ENCODE measurements at places on chromosomes 4 and X.

DNA sequence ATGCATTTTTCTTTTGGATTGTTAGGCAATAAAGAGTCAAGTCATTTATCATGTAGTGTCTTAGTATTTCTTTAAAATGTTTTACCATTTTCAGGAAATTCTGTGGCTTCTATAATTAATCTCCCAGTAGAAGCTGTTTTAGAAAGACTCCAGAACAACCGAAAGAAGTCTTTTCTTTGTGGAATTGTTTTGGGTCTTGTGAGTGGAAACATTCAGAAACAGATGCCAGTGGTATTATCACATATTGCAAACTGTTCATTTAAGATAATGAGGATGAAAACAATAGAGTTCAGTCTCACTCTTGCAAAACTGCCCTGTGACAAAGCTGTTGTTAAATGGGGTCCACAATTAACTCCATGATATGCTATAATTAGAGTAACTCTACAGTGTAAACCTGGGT, 211.2 kb upstream of the KIT start:
- DNase-seq = no peak

DNA sequence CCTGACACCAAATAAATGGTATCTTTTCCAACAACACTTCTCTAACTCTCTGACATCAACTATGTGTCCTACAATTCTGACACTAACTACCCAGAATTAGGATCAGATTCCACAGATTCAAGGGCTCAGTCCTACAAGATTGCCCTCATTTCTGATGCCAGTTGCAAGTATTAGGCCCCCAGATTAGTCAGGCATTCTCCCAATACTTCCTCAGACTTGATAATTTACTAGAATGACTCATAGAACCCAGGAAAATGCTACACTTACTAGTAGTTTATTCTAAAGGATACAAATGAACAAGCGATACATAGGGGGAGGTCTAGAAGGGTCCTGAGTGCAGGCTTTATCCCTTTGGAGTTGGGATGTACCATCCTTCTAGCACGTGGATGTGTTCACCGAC, 8.5 kb downstream of the TIGD2 start:
- DNase-seq = no peak

- DNase-seq = no peak
These were observed 142.9 kb downstream of the PCDH7 start for GRCh38 chr4:30863021-30863420.

DNA sequence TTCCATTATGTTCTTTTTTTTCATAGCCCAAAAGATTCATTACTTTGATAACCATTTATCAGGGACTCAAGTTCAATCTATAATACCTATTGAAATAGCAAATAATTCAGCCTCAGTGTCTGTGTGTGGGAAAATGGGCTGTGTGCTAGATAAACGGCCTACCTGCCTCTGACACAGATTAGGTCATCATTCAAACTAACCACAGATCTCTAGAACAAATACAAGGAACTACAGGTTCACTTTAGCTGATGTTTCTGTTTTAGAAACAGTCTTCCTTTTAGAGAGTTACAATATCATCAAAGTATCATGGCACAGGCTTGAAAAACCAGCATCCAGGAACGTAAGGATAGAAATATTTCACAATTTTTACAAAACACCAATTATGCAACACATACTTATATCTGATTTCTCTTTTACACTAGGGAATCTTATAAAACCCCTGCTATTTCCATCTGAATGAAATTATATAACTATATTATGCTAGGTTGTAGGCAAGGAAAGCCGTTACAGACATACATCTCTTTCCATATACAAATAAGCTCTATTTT, 56.6 kb upstream of the MAB21L2 start:
- no peak for DNase-seq

DNA sequence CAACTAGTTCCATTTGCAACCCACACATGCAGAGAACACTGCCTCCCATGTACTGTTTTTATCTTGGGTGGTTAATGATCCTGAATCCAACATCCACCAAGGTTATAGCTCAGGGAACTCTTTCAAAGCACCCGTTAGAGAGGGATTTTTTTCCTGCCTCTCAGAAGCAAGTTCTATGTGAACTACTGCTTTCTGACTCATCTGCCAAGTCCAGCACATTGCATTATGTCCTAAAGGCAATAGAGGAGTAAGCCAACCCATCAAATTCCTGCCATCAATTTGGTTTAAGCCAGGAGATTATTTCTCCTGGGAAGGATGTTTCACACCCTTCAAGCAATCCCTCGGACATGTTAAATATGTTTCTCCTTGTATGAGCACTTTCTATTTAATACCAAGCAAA, 334.5 kb downstream of the GASK1B start:
- no peak for DNase-seq

- no peak for DNase-seq
These were observed 243.2 kb upstream of the NOCT start for GRCh38 chr4:138772366-138772765.

DNA sequence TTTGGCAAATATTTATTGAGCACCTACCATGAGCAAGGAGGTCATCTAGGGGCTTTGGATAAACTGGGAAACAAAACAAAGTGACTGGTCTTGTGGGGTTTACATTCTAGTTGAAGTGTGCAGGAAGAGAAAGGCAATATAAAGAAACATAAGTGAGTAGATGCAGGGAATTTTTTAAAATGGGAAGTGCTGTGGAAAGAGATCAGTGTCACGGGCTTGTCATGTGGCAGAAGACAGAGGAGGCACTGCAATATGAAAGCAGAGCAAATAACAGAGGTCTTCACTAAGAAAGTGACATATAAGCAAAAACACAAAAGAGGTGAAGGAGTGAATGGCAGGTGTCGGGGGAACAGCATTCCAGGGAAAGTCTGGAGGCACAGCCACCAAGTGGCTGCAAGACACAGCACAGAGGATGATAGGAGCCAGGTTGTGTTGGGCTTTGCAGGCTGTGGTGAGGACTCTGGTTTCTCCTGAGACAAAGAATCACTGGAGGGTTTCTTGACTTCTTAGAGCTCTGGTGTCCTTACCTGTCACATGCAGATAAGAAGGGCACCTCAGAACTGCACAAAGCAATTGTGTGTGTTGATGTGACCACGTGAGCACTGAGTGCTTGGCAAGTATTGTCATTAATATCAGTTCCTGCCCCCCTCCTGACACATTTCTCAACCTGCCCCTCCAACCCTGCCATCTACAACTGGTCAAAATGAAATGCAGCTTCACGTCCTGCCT, 143.5 kb downstream of the TSPAN5 start:
- no peak for DNase-seq

DNA sequence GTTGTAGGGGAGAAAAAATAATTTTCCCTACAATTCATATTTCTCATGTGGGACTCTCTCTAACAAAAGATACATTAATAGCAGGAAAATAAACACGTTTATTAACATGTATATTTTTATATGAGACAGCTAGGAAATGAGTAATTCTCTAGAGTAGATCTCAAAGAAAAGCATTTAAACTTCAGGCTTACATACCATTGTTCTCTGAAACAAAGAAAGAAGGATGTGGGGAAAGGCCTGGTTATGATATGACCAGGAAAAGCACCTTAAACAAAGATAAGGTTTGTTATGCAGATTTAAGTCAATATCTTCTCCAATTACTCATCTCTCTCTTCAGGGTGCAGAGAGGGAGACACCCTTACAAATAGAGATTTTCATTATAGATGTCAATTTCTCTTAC, 131.3 kb downstream of the SLC7A11 start:
- DNase-seq = no peak

- DNase-seq = peak; percentile 9
These were observed 192.2 kb downstream of the COMMD8 start for GRCh38 chr4:47271291-47271690.

- no peak for DNase-seq
These were observed 2.6 kb downstream of the DHRSX start for GRCh38 chrX:2497961-2498780.

- no peak for DNase-seq
These were observed 255.1 kb upstream of the LDB2 start for GRCh38 chr4:17153572-17153971.

DNA sequence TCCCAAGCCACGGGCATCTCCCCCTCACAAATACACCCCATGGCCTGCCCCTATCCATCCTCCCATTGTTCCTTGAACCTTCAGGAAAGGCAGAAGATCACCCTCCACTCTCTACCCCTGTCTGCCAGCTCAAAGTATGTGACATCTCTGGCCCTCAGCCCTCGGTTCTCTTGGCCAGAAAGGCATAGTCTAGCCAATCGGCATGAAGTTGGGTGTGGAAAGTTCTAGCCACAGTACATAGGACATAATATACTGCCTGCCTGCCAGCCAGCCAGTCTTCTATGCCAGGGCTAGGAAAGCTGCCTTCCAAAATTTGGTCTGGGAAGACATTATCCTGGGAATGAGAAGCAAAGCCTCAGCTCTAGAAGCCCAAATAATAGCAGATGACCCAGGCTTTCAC, 3.2 kb upstream of the PLP1 start:
- no peak for DNase-seq

DNA sequence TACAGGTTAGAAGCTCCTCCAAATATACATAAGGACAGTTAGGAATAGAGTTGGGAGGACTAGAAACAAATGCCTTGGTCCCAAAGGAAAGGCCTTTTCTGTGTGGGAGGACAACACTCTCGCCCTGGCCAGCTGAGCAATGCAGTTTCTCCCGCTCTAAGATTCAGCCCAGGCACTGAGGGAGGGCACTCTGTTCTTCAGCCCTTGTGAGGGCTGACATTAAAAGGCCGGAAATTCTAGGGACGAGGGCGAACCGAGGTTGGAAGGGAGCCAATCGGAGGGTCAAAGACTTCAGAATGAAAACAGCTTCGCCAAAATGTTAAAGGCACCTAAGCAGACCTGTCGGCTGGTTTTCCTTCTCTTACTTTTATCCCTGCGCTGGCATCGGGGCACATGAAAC, 2.9 kb upstream of the PTCHD1 start:
- no peak for DNase-seq

- DNase-seq = no peak
These were observed 101.2 kb downstream of the TRAPPC11 start for GRCh38 chr4:183760326-183760725.

- no peak for DNase-seq
These were observed 94.3 kb upstream of the AFAP1 start for GRCh38 chr4:8033829-8034528.

GRCh38 chrX:53939127-53939526, 105.1 kb downstream of the PHF8 start:
- DNase-seq = no peak

DNA sequence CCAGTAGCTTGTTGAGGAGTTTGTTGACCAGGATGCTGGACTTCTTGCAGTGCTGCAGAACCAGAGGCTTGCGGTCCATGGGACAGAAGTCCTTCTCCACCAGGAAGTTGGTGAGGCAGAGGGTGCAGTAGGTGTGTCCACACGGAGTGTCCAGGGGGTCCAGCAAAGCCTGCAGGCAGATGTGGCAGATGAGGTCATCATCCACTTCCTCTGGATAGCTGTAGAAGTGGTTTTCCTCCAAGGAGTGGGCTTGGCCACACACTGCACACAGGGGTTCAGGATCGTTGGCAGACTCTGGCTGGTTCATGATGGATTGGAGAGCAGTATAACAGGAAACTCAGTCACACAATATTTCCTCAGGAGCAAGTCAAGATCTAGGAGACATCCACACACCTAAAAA, 17.6 kb downstream of the LNX1 start:
- no peak for DNase-seq

DNA sequence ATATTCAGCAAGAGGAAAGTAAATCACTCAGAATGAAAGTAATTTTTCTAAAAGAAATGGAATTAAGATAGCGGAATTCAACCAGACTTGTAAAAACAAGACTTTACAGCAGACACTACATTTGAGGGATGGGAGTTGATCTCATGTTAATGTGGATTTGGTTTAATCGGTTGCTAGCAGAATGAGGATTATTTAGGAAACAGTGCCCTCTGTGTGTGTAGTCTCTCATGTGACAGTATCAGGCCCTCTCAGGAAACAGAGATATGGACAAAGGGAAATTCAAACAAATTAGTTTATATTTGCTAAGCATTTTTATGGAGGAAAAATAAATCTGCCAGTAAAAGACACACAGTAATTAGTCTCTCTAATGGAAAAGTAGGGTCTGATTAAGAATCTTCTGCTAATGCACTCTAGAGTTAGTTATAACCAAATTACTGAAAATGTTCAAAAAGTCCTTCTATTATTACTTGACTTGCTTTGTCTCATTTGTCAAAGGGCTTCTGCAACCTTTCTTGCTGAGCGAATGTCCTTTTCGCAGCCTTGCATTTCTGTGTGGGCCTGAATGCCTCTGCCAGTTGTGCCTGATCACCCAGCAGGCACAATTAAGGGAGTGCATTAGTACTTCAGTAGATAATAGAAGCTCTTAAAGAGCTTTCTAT, 1282.3 kb upstream of the TENM3 start:
- no peak for DNase-seq

GRCh38 chr4:52106191-52106590, 55.1 kb downstream of the SPATA18 start:
- DNase-seq = no peak

- DNase-seq = no peak
These were observed 76.5 kb upstream of the CITED1 start for GRCh38 chrX:72382202-72382595.

DNA sequence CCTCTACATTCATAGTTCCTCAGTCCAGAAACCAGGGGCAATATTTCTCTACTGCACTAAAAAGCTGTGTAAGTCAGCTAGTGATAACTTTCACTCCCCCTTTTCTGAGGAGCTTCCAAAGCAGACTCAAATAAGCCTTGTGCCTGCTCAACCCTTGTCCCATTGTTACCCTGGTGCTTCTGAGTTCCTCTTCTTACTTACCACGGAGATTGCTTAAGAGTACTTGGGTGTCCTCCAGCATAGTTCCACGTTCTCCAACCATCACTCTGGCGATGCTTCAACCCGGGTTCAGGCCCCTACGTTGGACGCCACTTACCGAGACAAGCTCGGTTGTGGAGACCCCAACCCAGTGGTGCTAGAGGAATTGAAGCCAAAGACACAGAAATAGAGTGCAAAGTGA, 71.6 kb downstream of the ADAM29 start:
- DNase-seq = no peak

- no peak for DNase-seq
These were observed 12.8 kb downstream of the HOPX start for GRCh38 chr4:56668267-56668666.

All from NCI-H1694 (cell line).